Stimulated activated CD4-positive, alpha-beta T cell treated with anti-CD3 and anti-CD28 coated beads, TNF-alpha, amount 100 ng/mL, for 48 hours (primary cell): ENCODE measurements at places on chromosomes 5 and 9.
A peak's percentile ranks its signal among the peaks of the same experiment; 100 is the strongest.

- DNase-seq, result no peak
These were observed 96.2 kb upstream of the EFNA5 start for GRCh38 chr5:107766972-107767371.

DNA sequence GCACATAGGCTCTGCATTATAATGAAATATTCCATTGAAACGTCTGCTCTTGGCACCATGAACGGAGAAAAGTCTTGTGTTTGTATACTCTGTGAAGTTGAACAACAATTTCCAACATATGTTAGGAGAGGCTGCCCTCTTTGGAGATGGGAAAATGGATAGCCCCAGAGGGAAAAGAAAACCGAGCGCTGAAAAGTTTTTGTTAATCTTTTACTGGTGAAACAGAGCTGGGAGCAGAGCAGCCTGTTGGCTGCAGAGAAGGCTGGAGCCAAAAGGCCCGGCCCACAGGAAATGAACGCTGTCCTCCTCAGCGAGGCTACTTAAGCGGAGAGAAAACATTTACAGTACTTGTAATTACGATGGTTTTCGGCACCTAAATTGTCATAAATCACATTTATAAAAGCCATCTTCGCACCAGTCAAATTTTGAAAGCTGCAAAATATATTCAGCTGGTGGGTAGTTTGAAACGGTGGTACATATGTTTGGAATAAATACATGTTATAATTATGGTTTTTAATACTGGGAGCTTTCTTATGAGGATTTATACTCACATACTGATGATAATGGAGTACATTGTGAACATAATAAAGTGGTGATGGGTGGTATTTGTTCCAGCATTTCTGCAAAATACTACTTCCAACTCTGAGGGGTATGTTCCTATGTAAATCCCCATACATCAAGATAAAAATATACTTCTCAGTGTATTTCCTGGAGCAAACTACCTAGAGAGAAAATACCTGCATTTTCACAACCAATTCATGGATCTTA is 129.6 kb upstream of the CNTLN start:
- DNase-seq, result no peak

DNA sequence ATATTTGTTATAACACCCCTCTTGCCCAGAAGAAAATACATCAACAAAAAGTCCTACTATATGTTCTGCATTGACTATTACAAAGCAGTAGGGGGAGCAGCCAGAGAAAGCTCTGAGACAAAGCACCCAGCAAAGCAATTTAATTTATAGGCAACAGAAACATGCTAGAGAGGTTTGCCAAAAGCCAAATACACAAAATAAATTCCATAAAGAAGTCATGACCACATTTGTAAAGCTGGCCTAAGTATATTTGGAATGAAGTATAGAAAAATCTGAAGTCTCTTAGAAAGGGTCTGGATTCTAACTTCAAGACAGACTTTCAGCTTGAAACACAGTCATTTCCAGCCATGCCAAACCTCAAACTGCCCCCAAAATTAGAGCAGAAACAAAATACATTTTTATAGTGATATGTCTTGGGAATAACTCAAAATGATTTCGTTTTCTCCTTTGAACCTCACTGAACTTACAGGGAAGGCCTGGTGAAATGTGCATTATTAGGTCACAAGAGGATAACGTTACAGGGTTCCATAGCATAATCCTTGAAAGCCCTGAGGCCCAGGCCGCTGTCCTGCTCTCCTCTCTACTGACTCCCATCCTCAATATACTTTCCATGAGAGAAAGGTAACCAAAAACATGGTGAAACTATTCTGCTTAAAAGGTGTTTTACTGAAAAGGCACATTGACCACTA is 451.8 kb downstream of the RAB3C start:
- no peak for DNase-seq

DNA sequence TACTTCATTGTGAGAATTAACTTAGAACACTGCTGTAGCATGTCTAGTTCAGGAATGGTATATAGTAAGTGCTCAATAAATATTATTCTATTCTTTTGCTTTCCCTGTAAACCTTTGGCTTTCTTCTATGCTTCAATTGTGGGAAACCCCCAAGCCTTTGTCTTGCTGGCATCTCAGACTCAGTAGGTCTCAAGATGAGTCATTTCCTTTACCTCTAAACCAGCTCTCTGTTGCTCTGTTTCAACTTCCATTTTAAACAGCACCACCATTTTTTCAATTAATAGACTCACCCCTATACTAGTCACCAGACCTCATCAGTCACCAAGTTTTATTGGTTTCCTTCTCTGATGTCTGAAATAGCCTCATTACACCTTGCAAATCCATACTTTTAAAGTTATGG is 43.5 kb downstream of the DMAC1 start:
- peak; percentile 3 for DNase-seq
